Activated T-cell treated with anti-CD3 and anti-CD28 coated beads for 24 hours (primary cell): ENCODE measurements at places on chromosomes 2 and 18.

DNA sequence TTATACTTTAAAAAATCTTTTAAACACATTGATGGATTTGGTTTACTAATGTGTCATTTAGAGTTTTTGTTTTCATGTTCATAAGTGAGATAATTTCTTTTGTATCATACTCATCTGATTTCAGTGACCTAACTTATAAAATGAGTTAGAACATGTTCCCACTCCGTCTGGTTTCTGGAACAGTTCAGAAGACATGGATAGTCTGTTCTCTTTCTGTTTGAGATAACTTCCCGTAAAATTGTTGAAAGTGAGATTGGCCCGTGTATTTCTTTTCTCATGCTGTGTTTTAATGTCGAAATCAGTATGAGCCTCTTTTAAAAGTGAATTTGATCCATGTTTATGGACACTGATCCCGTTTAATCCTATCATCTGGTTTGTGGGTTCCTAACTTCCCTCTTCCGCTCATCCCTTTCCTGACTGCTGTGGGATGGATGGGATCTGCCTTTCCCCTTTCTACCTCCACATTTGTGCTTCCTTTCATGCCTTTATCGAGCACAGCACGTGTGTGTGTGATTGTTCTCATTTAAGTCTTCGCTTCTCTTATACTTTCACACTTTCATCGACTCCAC is 78.9 kb downstream of the COPS8 start:
- no peak for DNase-seq

- DNase-seq = no peak
Observed at GRCh38 chr2:30310371-30310770, 79.0 kb downstream of the LBH start.

- DNase-seq = no peak
Observed at GRCh38 chr2:144434425-144435222, 85.3 kb downstream of the ZEB2 start.

- no peak for DNase-seq
Observed at GRCh38 chr2:29878898-29879297, 42.5 kb downstream of the ALK start.

DNA sequence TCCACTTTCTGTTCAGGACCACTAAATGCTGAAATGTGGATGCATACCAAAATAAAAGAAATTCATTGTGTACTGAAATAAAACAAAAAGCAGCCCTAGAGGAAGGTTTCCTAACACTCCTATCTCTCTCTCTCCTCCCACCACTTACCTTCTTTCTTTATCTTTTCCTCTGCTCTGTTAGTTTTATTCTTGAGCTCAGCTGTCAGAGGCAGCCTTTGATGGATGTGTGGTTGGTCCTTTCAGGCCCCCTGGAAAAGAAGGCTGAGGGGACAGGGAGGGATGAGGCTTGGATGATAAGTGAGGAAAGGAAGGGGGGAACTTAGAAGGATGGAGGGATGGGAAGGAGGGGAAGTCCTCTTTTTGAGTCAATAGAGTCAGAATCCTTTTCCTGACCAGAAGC is 47.6 kb downstream of the DHRS9 start:
- DNase-seq = no peak

DNA sequence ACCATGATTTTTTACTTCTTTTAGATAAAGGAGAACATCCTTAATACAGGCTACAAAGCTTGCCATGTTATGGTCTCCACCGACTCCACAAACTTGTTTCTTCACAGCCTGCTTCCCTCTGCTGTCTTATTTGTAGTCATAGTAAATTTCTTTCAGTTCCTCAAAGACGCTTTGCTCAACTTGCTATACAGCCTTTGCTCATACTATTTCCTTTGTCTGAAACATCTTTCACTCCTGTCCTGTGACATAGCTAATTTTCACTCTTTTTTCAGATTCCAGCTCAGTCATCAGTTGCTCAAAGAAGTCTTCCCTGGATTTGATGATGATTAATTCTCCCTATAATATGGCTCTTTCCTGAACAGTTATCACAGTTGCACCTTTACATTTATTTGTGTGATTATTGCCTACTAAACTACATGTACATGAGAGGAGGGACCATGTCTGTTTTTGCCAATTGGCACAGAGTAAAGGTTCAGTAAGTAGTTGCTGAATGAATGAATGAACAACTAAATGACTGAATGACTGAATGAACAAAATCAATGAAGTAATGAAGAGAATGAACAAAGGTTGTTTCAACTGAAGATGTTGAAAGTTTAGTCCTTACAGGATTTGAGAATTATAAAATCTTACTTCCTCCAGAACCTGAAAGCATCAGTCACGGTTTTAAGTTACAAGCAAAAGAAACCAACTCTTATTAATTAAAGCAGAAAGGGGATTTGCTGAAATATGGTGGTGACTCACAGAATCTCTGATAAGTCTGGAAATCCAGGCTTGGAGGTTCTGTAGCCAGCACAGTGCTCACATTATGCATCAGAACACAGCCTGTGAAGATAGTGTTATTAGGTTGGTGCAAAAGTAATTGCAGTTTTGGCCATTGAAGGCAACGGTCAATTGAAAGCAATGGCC is 186.4 kb upstream of the FAM98A start:
- no peak for DNase-seq

GRCh38 chr2:18619091-18619490 is 29.7 kb upstream of the NT5C1B start:
- DNase-seq = no peak

GRCh38 chr2:127619877-127620705 is 25.9 kb upstream of the GPR17 start:
- DNase-seq = no peak

DNA sequence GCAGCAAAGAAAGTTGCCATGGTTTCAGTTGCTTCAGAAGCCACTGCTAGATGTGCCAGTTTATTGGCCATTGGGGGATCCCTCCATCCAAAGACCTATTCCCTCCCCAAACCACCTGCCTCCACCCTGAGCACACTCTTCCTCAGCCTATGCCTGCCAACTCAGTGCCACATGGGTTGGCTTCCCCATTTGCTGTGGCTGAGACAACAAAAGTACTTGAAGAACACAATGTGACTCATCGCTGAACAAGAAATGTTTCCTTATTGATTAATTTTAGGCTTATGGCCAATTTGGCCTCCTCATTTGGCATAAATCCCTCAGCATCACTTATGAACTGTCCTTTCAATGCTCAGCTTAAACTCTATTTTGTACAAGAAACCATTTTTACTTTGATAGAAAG is 215.9 kb downstream of the TMEM247 start:
- no peak for DNase-seq

DNA sequence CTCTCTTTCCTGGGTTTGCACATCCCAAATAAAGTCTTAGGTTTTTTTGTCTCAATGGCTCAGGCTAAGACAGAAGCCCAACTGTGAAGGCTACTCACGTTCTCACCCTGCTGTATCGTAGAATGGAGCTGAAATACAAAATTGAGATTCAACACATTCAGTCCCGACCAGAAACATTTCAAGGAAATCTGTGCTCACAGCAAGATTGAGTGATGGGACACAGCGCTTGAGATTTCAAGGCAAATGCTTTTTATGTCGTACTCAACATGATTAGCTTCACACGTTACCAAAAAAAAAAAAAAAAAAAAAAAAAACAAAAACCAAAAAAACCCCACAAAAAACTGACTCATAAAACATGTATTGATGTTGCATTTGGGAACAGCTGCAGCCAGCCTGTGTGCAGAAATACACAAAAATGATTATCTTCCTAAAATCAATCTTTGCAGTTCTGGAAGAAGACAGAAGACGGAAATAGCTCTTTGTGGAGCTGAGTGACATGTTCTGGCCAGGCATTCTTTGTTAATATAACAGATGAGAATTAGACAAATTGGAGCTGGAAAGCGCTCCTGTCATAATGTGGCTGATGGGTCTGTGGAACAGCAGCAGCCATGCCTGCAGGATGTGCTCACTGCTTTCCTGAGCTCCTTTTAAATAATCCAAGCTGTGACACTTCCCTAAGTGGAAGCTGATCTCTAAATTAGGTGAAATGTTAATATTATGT is 453.2 kb downstream of the LPIN1 start:
- DNase-seq = no peak

GRCh38 chr2:122816803-122817202 is 1061.4 kb downstream of the TSN start:
- DNase-seq = no peak
